Activated CD4-positive, alpha-beta T cell treated with anti-CD3 and anti-CD28 coated beads, Interleukin-2, amount 10 ng/mL, durations not matched to agents 24 days and 14 days (primary cell): ENCODE measurements at places on chromosomes 6 and 20. TPM values are rescaled to one million over a fixed set of nuclear protein-coding genes. Genes with fewer than 3 reads are reported as not detected.

Gene LSM2
- total RNA-seq = 142 and 146 TPM in 2 replicates

Gene CST2
- total RNA-seq = not detected in 2 replicates

Gene AAR2
- 30.7 and 32.6 TPM in 2 replicates for total RNA-seq

Gene TP53TG5
- total RNA-seq = 0.12 TPM in 1 of 2 replicates, not detected in the other

Gene ACSS1
- 13.0 and 13.5 TPM in 2 replicates for total RNA-seq

Gene TPD52L1
- not detected in 2 replicates for total RNA-seq

Gene MYL9
- total RNA-seq = 0.14 and 0.33 TPM in 2 replicates

Gene MAS1
- total RNA-seq = not detected in 2 replicates

Gene ZKSCAN4
- 3.8 and 4.9 TPM in 2 replicates for total RNA-seq

GRCh38 chr6:83117802-83118201 is 50.3 kb downstream of the DOP1A start:
- H3K27me3 ChIP-seq = no peaks in the 10 kb centered on the region
- DNase-seq = no peak
- H3K36me3 ChIP-seq = no peaks in the 10 kb centered on the region
- no peak overlapping the region for H3K4me3 ChIP-seq
- no peaks in the 10 kb centered on the region for H3K4me1 ChIP-seq
- no peak overlapping the region for H3K27ac ChIP-seq

DNA sequence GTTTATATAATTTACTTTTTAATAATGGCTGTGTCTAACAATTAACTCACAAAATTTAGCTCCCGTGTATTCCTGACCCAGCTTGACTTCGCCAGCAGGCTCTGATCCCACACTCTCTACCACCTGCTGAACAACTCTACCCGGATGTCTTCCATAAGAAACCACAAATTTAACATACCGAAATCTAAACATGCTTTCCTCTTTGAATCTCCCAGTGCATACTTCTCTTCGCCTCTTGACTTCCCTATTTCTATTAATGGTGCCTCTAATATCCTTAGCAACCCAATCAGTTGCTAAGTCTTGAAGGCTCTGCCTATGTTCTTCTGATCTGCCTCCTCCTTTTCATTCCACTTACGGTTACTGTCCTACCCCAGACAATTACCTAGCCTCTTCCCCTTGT is 4.6 kb upstream of the MYB start:
- no peak for DNase-seq
- no peak overlapping the region for H3K4me3 ChIP-seq
- no peaks in the 10 kb centered on the region for H3K27me3 ChIP-seq
- no peak overlapping the region for H3K27ac ChIP-seq
- H3K36me3 ChIP-seq = no peaks in the 10 kb centered on the region

GRCh38 chr6:129575378-129576118 is 134.4 kb downstream of the ARHGAP18 start:
- H3K27me3 ChIP-seq = peaks cover 5% of the 10 kb centered on the region
- no peak overlapping the region for H3K27ac ChIP-seq
- H3K36me3 ChIP-seq = peaks cover 9% of the 10 kb centered on the region
- DNase-seq = no peak

DNA sequence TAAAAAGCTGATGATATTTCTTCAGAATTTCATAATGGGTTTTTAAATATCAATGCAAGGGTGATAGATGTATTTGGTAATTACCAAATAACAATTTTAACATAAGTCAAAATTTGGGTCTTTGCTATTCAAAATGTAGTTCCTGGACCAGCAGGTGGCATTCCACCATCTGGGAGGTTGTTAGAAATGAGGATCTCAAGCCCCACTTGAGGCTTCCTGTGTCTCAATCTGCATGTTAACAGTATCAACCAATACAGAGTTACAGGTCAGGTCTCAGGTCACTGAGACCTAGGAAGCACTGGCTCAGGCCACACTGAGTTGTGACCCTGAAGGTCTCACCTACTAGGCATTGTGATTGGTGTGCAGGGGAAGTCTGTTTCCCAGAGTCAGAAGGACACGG is 57.2 kb upstream of the MTRF1L start:
- no peaks in the 10 kb centered on the region for H3K36me3 ChIP-seq
- no peak overlapping the region for H3K27ac ChIP-seq
- no peak overlapping the region for H3K4me3 ChIP-seq
- H3K4me1 ChIP-seq = no peaks in the 10 kb centered on the region

GRCh38 chr6:104484191-104484590 is 375.5 kb downstream of the HACE1 start:
- no peaks in the 10 kb centered on the region for H3K27me3 ChIP-seq
- no peak for DNase-seq
- H3K36me3 ChIP-seq = no peaks in the 10 kb centered on the region
- no peak overlapping the region for H3K4me3 ChIP-seq
- no peaks in the 10 kb centered on the region for H3K4me1 ChIP-seq

- no peak overlapping the region for H3K27ac ChIP-seq
- H3K4me3 ChIP-seq = no peak overlapping the region
- H3K36me3 ChIP-seq = no peaks in the 10 kb centered on the region
- DNase-seq = no peak
Measured at GRCh38 chr6:159444056-159444760, 248.8 kb downstream of the SOD2 start.

DNA sequence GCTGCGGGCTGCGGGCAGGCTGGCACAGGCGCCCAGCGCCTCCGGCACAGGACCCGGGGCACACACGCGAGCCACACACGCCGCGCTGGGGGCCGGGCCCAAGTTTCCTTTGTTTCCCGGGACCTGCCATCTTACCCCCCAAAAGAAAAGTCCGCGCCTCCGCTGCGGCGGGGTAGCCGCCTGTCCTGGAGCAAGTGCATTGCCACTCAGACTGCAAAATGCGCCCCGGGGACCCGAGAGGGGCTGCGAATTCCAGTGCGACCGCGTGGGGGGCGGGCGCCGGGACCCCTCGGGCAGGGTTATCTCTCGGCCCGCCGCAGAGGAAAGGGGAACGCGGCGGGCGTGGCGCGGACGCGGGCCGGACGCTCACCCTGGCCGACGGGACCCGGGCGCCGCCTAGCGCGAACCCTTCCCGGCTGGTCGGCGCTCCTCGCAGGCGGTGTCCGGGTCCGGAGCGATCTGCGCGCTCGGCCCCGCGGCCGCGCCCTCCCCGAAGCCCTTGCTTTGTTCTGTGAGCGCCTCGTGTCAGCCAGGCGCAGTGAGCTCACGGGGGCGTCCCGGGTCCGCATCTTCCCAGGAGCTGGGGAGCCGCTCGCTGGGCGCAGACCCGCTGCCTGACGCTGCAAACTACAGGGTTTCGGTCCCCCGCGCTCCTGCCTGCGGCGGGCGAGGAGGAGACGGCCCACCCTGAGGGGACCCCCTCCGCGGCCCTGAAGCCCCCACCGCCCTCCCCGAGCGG is 639 bp upstream of the CD24 start:
- H3K36me3 ChIP-seq = no peaks in the 10 kb centered on the region
- no peak overlapping the region for H3K27ac ChIP-seq
- H3K4me3 ChIP-seq = peak overlapping the region; percentile 57
- H3K4me1 ChIP-seq = peaks cover 7% of the 10 kb centered on the region

GRCh38 chr6:3697609-3698008 is 53.9 kb downstream of the PXDC1 start:
- no peak overlapping the region for H3K4me3 ChIP-seq
- H3K36me3 ChIP-seq = no peaks in the 10 kb centered on the region
- no peaks in the 10 kb centered on the region for H3K4me1 ChIP-seq
- DNase-seq = no peak
- no peak overlapping the region for H3K27ac ChIP-seq

- no peak overlapping the region for H3K4me3 ChIP-seq
- H3K27ac ChIP-seq = no peak overlapping the region
- no peaks in the 10 kb centered on the region for H3K36me3 ChIP-seq
- no peak for DNase-seq
- no peaks in the 10 kb centered on the region for H3K4me1 ChIP-seq
- H3K27me3 ChIP-seq = no peaks in the 10 kb centered on the region
Measured at GRCh38 chr6:8539453-8539852, 104.1 kb upstream of the SLC35B3 start.

DNA sequence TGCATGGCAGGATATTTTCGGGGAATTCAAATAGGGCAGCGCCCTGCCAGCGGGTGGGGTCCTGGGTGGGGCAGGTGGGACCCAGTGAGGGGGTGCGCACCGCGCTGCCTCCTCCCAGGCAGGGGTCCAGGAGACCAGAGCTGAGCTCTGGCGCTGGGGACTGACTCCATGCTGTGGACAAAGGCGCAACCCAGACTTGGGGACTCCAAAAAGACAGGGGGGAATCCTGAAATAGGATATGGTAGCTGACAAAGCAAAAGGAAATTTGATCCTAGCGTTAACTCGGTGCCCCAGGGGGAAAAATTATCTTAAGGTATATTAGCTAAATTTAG is 23.6 kb downstream of the TFAP2A start:
- H3K27me3 ChIP-seq = peaks cover 94% of the 10 kb centered on the region
- peaks cover 14% of the 10 kb centered on the region for H3K36me3 ChIP-seq
- no peaks in the 10 kb centered on the region for H3K4me1 ChIP-seq
- no peak for DNase-seq
- H3K27ac ChIP-seq = no peak overlapping the region
